B cell (primary cell): ENCODE measurements at places on chromosomes 3 and 15. TPM values are rescaled to one million over a fixed set of nuclear protein-coding genes. Genes with fewer than 3 reads are reported as not detected.

RNF168 gene
- 42.4 and 42.7 TPM in 2 replicates for total RNA-seq

GABRR3 gene
- not detected in 2 replicates for total RNA-seq

RASGRP1 gene
- 24.7 and 30.0 TPM in 2 replicates for total RNA-seq

WDR93 gene
- total RNA-seq = 0.12 and 0.29 TPM in 2 replicates

C15orf62 gene
- 8.6 and 9.5 TPM in 2 replicates for total RNA-seq

EAF2 gene
- 31.1 and 35.0 TPM in 2 replicates for total RNA-seq

FOXB1 gene
- not detected in 2 replicates for total RNA-seq

HRG gene
- not detected in 2 replicates for total RNA-seq

GPR87 gene
- not detected in 2 replicates for total RNA-seq

SMARCC1 gene
- 149 and 155 TPM in 2 replicates for total RNA-seq

SAXO2 gene
- 25.0 and 30.2 TPM in 2 replicates for total RNA-seq

PODXL2 gene
- 3.6 and 4.0 TPM in 2 replicates for total RNA-seq

PRTG gene
- not detected in 2 replicates for total RNA-seq

FAM3D gene
- not detected in 2 replicates for total RNA-seq

CFAP100 gene
- not detected in 2 replicates for total RNA-seq

SAMD7 gene
- total RNA-seq = 0.12 TPM in 1 of 2 replicates, not detected in the other

ATP13A5 gene
- 0.12 TPM in 1 of 2 replicates, not detected in the other for total RNA-seq

SLC24A5 gene
- total RNA-seq = not detected in 2 replicates

C3orf52 gene
- 2.7 and 3.9 TPM in 2 replicates for total RNA-seq

STIMATE gene
- total RNA-seq = 37.7 and 38.4 TPM in 2 replicates
